Activated CD8-positive, alpha-beta memory T cell treated with anti-CD3 and anti-CD28 coated beads for 1 hour (primary cell): ENCODE measurements at places on chromosomes 1 and 21.

- no peak for DNase-seq
Observed at GRCh38 chr1:212737559-212737958, 37.9 kb upstream of the BATF3 start.

- no peak for DNase-seq
Observed at GRCh38 chr1:57131701-57132394, 166.0 kb upstream of the C8B start.

GRCh38 chr1:235610157-235610556 lies 39.4 kb downstream of the GNG4 start:
- no peak for DNase-seq

DNA sequence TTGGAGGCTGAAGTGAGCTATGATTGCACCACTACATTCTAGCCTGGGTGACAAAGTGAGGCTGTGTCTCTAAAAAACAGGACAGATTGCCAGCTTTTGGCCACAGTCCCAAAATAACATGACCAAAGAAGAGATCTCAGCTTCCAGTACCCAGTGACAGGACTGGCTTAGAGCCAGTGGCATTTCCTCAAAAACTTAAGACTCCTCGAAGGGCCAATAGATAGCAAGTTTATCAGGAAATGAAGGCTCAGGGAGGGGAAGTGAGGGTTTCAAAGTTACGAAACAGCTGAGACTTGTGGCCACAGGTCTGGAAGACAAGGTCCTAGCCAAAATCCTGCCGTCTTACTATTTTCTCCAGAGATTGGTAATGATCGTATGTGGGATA lies 6.3 kb upstream of the TMEM39B start:
- DNase-seq: no peak

- no peak for DNase-seq
Observed at GRCh38 chr1:31749785-31750735, 14.1 kb downstream of the ADGRB2 start.

- no peak for DNase-seq
Observed at GRCh38 chr1:164794356-164794755, 235.4 kb downstream of the PBX1 start.

DNA sequence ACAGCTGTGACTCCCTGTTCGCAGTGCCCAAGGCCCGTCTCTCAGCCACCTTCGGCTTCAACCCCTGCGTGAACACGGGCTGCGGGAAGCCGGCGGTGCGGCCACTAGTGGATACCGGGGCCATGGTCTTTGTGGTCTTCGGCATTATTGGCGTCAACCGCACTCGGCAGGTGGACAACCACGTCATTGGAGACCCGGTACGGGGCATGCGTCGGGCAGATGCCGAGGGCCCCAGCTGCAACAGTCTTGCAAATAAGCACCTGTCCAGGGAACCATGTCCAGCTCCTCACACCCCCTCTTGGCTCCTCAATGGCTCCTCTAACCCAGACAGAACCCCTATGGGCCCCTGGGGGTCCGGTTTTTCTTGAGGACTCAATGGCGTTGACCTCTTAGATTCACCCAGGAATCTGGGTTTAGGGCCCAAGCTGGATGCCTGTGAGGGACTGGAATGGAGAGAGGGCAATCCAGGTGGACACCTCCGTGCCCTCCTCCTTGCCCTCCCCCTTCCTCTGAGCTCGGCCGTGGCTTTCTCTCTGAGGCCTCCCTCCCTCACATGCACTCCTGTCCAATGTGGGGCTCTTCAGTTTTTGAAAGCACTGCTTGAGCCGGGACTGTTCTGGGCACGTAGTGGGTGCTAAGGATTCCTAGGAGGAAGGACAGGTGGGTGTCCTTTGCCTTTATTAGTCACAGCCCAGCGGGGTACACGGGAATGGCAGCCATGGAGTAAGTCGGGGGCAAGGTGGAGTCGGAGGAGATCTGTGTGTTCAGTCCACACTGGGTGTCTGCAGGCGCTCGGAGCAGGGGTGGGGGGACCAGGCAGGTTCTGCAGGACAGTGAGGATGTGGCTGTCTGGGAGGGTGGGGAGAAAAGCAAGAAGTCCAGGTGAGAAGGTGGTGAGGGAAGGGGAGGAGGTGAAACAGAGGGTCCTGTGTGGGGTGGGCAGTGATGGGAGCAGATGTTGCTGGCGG lies 51.1 kb downstream of the DISP3 start:
- DNase-seq: no peak

- DNase-seq: no peak
Observed at GRCh38 chr1:119341372-119341947, 27.1 kb upstream of the HAO2 start.

GRCh38 chr1:160367934-160368923 lies 1.4 kb downstream of the NHLH1 start:
- no peak for DNase-seq

DNA sequence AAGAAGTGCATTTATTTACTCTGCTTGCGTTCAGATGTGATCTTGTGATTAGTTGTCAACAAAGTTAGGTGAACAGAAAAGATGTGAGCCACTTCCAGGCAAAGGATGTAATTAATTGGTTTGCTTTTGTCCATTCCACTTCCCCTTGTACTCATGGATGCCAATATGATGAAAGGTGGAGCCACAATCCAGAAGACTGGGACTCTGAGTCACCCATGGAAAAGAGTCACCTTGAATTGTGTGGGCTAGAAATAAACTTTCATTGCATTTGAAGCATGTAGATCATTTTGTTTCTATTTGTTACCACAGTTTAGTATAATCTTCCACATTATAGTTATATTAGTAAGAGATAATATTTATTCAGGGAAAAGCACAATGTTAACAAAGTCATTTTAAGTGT lies 684.2 kb downstream of the LTN1 start:
- no peak for DNase-seq

DNA sequence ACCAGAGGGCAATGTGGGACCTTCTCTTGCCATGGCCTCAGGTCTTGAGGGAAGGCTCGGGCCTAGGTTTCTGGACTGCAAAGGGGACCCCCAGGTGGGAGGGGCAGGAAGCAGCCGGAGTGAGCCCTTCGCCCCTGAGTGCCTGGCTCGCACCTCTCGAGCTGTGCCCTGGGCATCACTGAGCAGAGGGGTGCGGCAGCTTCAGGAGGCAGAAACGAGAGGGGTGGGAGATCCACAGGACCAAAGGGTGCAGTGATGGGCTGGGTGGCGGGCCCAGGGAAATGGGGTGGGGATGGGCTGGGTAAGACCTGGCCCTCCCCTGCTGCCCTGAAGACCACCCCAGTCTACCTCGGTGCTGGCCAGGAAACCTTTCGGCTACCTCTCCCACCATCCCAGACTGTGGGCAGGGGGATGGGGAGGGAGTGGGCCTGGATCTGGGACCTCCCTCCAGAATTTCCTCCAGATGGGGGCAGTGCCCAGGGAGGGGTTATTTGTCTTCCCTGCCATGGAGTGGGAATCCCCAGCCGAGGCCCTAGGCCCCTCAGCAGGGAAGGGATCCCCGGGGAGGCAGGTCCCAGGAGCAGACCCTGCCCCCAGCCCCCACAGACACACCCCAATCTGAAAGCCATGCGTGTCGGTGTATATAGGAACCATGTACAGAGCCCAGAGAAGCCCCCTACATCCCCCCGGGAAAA lies 21.3 kb downstream of the A3GALT2 start:
- no peak for DNase-seq

GRCh38 chr1:81650776-81651175 lies 150.0 kb upstream of the ADGRL2 start:
- DNase-seq: no peak

- no peak for DNase-seq
Observed at GRCh38 chr1:89918127-89918793, 76.7 kb upstream of the ZNF326 start.

- no peak for DNase-seq
Observed at GRCh38 chr1:26058052-26058595, 9.3 kb downstream of the TRIM63 start.

DNA sequence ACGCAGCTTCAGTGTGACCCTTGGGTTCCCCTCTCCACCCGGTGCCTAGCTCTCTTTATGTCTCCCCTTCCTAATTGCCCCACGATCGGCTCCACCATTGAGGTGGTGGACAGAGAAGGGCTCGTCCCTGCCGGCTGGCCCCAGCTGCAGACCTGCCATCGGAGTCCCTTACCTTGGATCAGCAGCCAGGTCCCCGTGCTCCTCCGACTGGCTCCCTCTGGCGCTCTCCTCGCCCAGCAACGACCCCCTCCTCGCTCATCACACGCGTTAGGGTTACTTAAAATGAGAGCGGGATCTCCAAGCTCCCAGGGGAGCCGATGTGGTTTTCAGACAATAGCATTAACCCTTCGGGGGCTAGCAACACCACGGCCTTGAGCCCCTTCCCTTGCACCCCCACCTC lies 8.1 kb upstream of the ETV3L start:
- no peak for DNase-seq

DNA sequence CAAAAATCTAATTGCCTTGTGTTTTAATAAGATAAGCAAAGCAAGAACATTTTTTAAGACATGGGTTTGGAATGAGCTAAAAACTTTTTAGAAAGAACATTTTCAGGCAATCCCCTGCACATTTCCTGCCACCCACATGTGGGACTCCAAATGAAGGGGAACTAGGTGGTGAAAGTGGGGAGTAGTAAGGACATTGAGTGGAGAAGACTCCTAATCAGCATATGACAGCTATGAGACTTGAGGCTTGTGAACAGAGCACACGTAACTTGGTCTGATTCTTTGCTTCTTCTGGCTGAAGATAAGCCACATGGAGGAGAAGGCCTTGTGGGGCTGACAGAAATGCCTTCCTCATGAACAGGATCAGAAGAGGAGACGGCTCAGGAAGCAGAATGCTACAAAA lies 50.3 kb downstream of the FCER1A start:
- no peak for DNase-seq

GRCh38 chr21:34100790-34101189 lies 27.4 kb downstream of the MRPS6 start:
- no peak for DNase-seq

GRCh38 chr1:38973659-38974437 lies 17.2 kb upstream of the AKIRIN1 start:
- no peak for DNase-seq

DNA sequence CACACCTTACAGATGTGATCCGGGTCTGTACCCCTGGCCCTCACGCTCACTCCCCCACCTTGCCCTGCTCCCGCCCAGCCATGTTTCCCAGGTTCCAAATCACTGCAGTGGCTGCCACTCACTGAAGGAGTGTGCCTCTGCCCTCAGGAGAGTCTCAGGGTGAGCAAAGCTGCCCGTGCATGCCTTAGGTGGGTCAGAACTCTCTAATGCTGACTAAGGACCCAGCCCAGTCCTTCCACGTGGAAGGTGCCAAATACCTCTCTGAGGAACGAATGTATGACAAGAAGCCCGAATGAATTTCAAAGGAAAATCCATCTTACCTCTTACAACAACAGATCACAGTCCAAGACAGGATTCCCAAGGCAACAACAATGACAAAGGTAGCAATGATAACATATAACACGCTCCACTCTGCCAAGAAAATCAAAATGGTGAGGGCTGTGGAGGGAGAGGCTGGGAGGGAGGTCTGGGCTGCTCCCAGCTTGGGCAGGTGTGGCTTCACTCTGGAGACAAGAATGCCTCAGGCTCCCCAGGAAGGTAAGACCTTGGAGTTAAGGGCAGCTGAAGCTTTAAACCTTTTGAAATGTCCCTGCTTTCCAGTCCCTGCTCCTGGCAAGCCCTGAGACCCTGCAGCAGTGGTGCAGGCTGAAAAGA lies 115.2 kb downstream of the KIAA0319L start:
- no peak for DNase-seq

DNA sequence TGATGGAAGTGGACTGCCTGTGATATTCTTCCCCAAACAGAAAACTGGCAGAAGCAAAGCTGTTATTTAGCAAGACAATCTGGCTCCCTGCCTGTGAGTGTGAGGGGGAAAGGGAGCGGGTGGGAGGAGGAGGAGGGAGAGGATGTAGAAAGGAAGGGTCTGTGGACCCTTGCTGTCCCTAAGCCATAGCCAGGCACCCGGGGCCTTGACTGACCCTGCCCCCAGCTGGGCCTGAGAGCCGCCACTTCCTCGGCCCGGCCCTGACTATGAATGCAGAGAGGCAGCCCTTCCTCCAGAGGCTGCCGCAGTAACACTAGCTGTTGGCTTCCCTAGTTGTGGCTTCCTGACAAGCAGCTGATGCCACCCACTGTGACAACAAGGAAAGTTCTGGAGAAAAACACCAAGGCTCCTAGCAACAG lies 13.9 kb downstream of the PLA2G2F start:
- DNase-seq: no peak

DNA sequence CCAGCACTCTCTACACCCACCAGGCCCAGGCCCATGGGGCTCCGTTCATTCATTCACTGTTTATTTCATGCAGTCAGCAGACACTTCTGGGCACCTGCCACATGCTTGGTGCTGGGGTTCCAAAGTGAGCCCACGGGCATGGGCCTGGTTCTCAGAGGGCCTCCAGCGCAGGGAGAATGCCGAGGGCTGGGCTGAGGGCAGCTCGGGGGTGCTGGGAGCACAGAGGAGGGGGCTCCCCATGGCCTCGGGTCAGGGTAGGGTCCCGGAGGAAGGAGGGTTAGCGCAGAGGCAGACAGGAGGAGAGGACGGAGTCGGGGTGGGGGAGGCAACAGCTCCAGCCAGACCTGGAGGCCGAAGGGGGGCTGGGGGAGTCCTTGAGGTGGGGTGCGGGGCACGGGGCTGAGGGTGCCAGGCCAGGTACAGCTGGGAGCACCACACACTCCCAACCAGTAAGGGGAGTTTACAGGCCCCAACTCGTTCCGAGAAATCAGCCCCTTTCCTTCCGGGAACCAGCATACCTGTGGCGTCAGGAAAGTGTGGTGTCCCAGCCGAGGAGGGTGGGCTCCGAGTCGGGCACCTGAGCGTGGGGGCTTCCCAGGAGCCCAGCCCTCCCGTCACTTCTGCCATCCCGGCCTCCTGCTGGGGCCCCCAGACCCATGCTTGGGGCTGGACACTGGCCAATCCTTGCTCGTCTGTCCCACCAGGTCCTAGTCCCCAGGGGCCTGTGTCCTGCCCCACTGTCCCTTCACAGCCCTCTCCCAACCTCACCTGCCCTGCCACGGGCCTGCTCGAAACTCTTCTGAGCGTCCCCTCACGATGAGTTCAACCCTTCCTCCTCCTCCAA lies 10.8 kb downstream of the ARHGEF16 start:
- no peak for DNase-seq

- no peak for DNase-seq
Observed at GRCh38 chr1:31757204-31757679, 6.9 kb downstream of the ADGRB2 start.
